Bone marrow (tissue), 2 donors: ENCODE measurements at places on chromosomes 2 and 18.
A peak's percentile ranks its signal among the peaks of the same experiment; 100 is the strongest.

- DNase-seq = no peak
Observed at GRCh38 chr2:43943323-43943722, 52.5 kb downstream of the LRPPRC start.

DNA sequence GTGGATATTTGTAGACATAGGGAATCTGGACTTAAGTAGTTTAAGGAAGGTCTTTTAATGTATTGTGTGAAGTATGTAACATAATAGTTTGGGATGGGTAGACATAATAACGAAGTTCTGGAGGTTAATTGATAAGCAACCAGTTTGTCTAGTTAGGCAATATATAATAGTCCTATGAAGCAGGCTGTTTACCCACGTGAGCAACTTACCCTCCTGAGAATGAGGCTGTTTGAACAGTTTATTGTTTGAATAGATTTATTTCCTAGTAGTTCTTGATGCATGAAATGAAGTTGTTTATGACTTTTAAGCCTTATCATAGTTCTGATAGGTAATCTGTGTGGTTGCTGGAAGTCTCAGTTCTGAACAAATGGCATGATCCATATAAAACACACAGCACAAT is 361.5 kb downstream of the GALNT13 start:
- no peak for DNase-seq

- DNase-seq = no peak
Observed at GRCh38 chr2:20933714-20934113, 110.2 kb downstream of the APOB start.

DNA sequence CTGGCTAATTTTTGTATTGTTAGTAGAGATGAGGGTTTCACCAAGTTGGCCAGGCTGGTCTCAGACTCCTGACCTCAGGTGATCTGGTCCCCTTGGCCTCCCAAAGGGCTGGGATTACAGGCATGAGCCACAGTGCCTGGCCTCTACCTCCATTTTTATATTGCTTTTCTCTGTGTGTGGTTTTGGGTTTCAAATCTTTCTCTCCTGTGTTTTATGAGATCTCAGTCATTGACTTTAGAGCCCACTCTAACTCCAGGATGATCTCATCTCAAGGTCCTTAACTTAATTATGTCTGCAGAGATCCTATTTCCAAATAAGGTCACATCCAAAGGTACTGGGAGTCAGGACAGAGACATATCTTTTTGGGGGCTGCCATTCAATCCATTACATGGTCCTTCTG is 24.7 kb downstream of the ARL4C start:
- DNase-seq = no peak

- no peak for DNase-seq
Observed at GRCh38 chr18:6784046-6784445, 54.5 kb downstream of the ARHGAP28 start.

GRCh38 chr18:28078849-28079248 is 98.1 kb downstream of the CDH2 start:
- DNase-seq = no peak

DNA sequence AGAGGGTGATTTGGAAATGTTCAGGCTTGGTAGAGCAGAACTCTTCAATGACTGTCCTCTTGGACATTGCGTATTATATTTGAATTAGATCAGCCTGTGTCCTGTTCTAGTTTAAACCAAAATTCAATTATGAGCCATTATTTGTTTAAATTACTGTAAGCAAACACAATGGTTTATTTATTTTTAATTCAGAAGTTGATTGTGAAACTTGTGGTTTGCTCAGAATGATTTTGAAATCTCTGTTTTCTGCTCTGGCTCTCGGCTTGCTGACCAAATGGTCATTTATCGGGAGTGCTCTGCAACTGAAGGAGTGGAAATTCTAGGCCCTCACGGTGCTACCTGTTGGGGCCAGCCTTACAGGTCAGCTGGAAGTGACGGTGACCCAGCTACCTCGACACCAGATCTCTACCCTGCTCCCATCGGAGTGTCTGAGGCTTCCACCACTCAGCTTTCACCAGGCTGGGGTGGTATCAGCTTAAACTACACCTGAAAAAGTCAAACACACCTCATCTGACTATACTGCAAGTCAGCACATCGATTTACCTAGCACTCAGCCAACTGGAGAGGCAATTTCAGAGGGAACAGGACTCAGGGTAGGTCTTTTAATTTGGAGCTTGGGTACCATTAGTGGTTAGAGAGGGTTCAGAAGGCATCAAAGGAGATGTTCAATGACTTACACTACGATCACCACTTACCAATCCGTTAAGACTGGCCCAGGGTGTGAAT is 36.8 kb upstream of the GPD2 start:
- DNase-seq = no peak

GRCh38 chr2:27747827-27748352 is 23.6 kb upstream of the MRPL33 start:
- DNase-seq = no peak

- no peak for DNase-seq
Observed at GRCh38 chr18:62844850-62845643, 129.7 kb downstream of the PHLPP1 start.

DNA sequence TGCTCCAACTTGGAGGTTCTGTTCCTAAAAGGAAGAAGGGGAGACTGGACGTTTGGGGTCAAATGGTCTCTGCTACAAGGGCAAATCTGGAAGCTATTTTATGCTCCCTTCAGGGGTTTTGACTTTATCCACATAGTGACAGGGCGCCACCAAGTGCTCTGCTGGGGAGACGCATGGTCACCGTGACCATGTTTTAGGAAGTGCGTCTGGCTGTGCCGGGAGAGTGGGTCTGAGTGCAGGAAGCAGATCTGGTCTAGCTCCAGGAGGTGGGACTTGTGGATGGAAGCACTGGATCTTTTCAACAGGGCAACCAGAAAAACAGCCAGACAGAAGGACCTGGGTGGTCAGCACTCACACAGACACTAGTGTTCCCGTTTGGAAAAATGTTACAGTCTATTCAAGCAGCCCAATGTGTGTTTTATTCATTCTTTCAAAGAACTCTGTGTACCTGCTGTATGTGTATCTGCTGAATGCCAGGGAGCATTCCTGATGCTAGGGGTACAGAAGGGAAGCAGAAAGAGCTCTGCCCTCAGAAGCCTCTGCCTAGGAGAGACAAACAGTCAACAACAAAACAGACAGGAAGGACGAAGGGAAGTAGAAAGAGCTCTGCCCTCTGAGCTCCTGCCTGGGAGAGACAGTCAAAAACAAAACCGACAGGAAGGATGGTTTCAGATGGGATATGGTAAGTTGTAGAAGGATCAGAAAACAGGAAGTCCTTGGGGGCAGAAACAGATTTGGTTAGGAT is 14.3 kb downstream of the IMPA2 start:
- peak; percentile 76 for DNase-seq

- DNase-seq = no peak
Observed at GRCh38 chr2:151844211-151844896, 16.1 kb upstream of the ARL5A start.

- DNase-seq = no peak
Observed at GRCh38 chr2:69205491-69205890, 181.5 kb downstream of the GFPT1 start.

DNA sequence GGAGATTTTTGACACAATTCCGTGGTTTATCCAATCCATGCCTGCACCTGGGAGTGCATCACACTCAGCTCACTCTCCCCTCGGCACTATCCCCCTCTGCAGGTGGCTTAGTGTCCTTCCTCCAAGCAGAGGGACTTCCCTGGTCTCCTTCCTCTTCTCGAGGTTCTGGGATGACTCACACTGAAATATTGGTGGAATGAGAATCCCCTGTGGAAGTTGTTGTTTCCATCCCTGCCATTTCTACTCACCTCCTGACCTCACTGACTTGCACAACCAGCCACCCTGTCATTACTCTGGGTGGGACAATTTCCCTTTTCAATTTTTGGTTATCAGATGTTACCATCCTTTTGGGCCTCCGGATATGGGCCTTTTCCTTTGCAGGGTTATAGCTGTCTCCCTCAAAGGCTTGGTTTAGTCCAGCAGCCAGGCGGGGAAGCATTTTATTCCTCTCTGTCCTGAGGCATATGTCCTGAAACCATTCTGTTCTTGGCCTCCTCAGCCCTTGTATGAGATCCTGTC is 59.9 kb downstream of the PTPRM start:
- DNase-seq = no peak

GRCh38 chr18:13464432-13465123 is 246.0 kb downstream of the LDLRAD4 start:
- DNase-seq = peak; percentile 15

GRCh38 chr2:45390861-45391260 is 220.2 kb downstream of the SRBD1 start:
- DNase-seq = no peak

- DNase-seq = no peak
Observed at GRCh38 chr18:65056575-65056974, 694.2 kb upstream of the CDH7 start.

- DNase-seq = no peak
Observed at GRCh38 chr2:75459565-75460310, 101.0 kb downstream of the EVA1A start.
